HAP-1 (cell line): ENCODE measurements at places on chromosomes 12 and 14.
A peak's percentile ranks its signal among the peaks of the same experiment; 100 is the strongest.

DNA sequence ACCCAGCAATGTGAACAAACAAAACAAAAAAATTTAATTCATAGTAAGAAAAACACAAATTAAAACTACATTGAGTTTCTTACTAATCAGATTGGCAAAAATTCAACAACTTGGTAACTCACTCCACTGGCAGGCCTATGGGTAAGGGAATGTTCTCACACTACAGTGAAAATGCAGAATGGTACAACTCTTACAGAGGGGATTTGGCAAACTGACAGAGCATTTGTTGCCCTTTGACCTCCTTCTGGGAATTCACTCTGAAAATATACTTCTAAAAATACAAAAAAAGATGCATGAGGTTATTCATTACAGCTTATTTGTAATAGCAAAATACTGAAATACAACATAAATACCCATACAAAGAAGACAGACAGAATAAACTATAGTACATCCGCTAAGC, 32.8 kb downstream of the ABCD2 start:
- no peak for DNase-seq

DNA sequence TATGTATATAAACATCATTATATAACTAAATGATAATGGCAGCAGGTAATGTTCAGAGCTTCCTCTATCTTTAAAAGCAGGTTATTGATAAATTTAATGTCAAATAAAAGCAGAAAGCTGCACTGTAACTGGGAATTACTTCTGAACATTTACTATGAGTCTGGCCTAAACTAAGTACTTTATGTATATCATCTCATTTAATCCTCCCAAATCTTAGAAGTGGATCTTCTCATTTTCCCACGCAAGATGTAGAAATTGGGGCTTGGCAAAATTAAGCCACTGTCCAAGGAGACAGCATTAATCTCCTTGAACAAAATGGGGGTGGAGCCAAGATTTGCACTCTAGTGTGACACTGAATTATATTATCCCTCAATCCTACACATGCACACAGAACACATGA, 5.7 kb downstream of the NIN start:
- no peak for DNase-seq

GRCh38 chr14:78486081-78486480, 315.9 kb downstream of the NRXN3 start:
- no peak for DNase-seq

DNA sequence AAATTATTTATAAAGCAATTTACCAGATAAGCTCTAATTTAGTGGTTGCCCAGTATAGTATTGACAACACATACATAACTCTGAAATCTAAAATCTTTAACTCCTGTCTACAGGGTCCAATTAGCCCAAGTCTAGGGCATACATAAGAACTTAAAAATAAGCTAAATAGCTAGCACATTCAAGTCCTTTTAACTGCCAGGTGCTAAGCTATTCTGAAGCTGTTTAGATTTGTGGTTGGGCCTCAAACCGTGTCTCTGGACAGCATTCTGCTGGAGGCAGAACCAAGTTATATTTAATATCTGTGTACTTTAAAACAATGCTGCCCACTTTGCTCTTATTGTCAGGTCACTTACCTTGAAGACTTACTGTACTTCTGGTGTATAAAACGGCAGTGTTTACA, 19.0 kb downstream of the RPS6KA5 start:
- DNase-seq = no peak

- DNase-seq = peak; percentile 75
Observed at GRCh38 chr14:33676135-33676566, 274.7 kb downstream of the EGLN3 start.

GRCh38 chr12:51359851-51360250, 13.4 kb upstream of the CELA1 start:
- DNase-seq = no peak

- no peak for DNase-seq
Observed at GRCh38 chr14:37546621-37547447, 48.2 kb downstream of the FOXA1 start.

GRCh38 chr12:49779581-49779980, 38.2 kb downstream of the TMBIM6 start:
- DNase-seq = no peak

GRCh38 chr14:102917469-102918211, 4.8 kb upstream of the AMN start:
- DNase-seq = peak; percentile 46

DNA sequence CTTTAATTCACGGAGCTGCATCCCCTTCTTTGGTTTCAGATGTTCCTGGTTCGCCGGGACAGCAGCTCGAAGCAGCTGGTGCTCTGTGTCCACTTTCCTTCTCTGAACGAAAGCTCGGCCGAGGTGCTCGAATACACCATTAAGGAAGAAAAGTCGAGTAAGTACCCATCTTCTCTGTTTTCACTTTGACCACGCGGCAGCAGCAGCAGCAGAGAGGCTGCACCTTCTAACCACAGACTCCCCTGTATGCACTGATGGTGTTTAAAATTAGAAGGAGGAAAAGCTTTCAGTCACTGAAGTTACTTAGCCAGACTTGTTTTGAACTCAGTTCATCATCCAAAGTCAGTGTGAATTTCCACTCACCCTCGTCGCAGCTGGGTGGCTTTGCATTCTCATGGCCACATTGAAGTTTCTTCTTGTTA, 63.8 kb downstream of the RIN3 start:
- DNase-seq = no peak

DNA sequence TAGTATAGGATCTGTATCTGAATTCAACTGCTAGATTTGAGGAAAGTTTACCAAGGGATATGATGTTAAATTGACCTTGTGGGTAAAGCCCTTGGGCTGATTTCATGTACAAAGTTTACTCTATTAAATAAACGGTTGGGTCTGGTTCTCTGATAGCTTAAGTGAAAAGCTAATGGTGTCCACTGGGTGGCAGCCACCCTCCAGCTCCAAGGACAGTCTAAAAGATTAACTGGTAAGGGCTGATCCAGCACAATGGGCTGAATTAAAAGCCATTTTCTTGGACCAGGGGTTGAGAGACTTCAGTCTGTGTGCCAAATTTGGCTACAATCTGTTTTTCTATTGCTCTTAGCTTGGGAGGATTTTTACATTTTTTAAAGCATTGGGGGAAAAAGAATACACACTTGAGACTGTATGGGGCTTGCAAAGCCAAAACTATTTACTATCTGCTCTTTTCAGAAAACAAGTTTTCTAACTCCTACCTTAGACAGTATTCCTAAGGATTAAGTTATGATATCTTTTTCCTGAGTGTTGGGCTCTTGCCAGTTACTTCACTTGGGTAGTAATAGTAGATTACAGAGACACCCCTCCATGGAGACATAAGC, 116.5 kb downstream of the GPHN start:
- peak; percentile 56 for DNase-seq

- DNase-seq = no peak
Observed at GRCh38 chr12:115918763-115919162, 358.7 kb downstream of the MED13L start.

DNA sequence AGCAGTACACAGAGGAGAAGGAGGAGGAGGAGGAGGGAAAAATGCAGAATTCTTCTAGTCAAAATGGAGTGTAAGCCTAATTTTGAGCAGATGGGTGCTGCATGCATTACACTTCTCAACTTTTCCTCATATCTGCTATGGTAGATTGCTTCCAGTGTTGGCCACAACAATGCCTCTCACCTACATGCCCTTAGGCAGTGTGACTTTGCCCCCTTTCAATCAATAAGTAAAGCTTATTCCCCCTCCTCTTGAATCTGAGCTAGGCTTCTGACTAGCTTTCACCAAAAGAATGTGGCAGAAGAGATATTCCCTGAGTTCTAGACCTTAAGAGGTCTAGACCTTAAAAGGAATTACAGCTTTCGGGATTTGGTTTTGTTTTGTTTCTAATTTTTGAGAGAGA, 3.2 kb upstream of the METTL3 start:
- no peak for DNase-seq

DNA sequence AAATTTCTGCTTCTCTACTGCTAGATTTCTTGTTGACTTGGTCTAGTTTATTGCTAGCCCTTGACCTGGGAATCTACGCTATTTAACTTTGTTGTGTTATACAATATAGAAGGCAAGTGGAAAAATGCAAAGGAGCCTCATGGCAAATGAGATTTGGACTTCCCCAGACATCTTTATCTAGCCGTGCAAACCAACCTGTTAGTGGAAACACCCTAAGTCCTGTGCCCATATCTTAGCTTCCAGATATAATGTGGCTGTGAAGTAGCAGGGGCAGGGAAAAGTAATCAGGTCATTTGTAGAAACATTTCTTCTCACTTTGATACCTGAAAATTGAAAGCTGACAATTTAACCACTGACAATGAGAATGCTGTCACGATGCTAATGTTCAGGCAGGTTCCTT, 90.7 kb upstream of the ATP2B1 start:
- DNase-seq = no peak

DNA sequence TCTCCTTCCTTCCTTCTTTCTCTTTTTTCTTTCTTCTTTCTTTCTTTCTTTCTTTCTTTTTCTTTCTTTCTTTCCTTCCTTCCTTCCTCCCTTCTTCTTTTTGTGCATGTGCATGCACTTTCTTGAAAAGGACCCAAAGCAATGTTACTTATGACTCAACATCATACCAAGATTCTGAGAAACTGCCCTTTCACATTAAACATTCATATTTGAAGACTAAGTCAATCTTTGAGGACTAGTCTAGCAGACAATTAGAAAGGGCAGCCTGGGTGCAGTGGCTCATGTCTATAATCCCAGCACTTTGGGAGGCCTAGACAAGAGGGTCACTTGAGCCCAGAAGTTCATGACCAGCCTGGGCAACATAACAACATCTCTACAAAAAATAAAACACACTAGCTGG, 212.8 kb upstream of the KITLG start:
- no peak for DNase-seq

DNA sequence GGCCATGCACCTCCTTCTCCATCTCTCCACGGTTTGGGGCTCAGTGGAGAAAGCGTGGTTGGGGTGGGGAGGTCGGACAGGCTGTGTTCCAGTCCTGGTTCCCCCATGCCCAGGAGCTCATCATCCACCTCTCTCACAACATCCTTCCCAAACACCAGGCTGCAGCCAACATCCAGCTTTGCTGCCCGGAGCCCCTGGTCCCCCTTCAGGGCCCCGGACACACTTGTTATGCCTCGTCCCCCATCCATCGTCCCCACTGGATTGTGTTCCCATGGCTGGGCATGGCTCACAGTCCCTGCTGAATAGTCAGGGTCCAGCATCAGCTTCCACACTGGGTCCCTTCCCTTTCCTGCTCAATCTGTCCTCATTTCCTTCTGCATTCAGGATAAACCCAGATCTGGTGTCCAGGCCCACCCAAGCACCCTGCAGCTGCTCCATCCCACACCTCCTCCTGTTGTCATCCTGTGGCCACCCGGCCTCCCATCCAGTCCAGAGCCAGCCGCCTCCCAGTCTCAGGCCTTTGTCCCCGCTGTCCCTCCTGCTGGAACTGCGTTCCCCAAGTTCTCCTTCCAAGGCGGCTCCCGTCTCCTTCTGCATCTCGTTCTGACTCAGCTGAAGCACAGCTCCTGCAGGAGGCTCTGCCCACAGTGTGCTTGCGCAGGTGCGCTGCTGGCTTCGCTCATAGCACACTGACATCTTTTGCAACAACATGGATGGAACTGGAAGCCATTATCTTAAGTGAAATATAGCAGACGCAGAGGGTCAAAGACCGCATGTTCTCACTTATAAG, 211.4 kb upstream of the RTL1 start:
- DNase-seq = no peak

GRCh38 chr14:49218436-49219092, 367.6 kb downstream of the RPS29 start:
- no peak for DNase-seq

DNA sequence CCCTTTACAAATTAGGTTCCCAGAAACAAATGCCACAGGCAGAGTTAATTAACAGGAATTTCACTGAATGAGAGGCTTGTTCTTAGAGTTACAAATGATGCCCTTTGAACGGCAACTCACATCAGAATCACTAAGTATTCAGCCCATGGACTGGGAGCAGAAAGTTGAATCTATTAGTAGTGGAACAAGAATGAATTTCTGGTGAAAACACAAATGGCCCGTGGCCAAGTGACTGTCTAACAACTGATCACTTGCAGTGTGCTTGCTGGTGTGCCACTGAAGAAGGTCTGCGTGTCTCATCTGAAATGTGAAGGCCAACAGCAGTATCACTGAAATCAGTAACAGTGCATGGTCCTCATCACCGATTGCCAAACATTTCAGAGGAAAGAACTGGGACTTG, 893.4 kb upstream of the TMEM132C start:
- DNase-seq = no peak

GRCh38 chr14:63893701-63894458, 41.1 kb downstream of the SYNE2 start:
- peak; percentile 13 for DNase-seq

- no peak for DNase-seq
Observed at GRCh38 chr12:64666054-64666914, 56.0 kb downstream of the RASSF3 start.

GRCh38 chr12:9319044-9319841, 111.0 kb upstream of the PZP start:
- no peak for DNase-seq

- no peak for DNase-seq
Observed at GRCh38 chr12:129807136-129807535, 96.7 kb downstream of the TMEM132D start.

DNA sequence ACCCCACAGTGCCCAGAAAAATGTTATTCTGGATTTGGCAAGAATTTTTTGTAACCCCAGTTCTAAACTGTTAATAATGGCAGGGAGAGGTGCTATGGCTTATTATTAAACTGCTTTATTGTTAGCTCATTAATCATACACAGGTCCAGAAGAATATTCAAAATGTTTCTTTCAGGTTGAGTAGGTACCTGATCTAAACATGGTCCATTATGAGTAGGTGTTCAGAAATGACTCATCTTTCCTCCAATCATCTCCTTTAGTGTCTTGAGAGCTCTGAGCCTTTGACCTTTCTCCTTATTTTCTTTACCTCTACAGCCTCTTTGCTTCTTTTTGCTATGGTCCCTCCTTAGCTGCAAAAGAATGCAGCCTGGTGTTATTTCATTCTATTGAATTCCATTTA, 211.0 kb upstream of the GARIN6 start:
- no peak for DNase-seq

DNA sequence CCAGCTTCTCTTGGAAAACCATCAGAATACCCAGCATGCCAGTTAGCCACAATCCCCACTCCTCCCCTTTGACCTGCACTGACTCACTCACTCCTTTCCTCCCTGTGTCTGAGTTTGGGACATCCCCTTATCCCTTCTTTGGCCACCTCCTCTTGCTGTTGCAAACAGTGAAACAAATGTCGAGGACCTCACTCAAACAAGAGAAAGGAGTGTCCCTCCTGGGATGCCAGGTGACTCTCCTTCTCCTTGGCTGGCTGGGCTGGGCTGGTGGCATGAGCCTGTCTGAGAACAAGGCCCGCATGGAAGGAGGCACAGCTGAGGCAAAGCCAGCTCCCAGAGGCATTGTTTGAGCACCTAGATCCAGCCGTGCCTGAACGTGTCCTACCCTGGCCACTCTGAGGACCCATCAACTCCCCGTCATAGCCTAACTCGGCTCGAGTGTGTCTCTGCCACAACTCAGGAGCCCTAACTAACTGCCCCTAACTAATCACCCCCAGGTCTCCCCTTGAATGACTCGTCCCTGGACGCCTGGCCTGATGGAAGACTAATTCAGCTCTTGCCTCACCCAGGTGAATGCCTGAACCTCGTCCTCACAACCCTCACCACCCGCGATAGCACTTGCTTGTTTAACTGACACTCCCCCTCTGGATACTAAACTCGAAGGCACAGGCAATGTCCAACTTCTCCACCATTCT, 43.0 kb downstream of the NCOR2 start:
- no peak for DNase-seq
